CD4-positive, alpha-beta memory T cell (primary cell): ENCODE measurements at places on chromosomes 11 and 22. TPM values are rescaled to one million over a fixed set of nuclear protein-coding genes. Genes with fewer than 3 reads are reported as not detected.

- no peak within 1 kb of the TSS for H3K4me3 ChIP-seq
- peaks cover 21% of the 10 kb centered on the region for H3K27me3 ChIP-seq
- no peak within 1 kb of the TSS for H3K27ac ChIP-seq
- H3K36me3 ChIP-seq: no peaks in the 10 kb centered on the region
Measured at GRCh38 chr11:94767701-94768601, at the start of gene AMOTL1. Gene AMOTL1, plus strand, starts transcription at chr11:94768356. Its CDS starts 156 bp downstream, at chr11:94768512.

- H3K4me3 ChIP-seq: no peak overlapping the region
- no peak for DNase-seq
- H3K27ac ChIP-seq: no peak overlapping the region
Measured at GRCh38 chr11:14449302-14449714, 50.3 kb downstream of the COPB1 start.

GRCh38 chr11:125338886-125339811, 156.9 kb downstream of the FEZ1 start:
- DNase-seq: no peak
- no peaks in the 10 kb centered on the region for H3K36me3 ChIP-seq

GRCh38 chr11:128174465-128175291, 412.7 kb downstream of the ETS1 start:
- no peak overlapping the region for H3K27ac ChIP-seq
- H3K36me3 ChIP-seq: no peaks in the 10 kb centered on the region
- no peak for DNase-seq

GRCh38 chr11:131356206-131356605, 14.2 kb upstream of the NTM start:
- no peaks in the 10 kb centered on the region for H3K36me3 ChIP-seq
- DNase-seq: no peak
- H3K4me3 ChIP-seq: no peak overlapping the region
- no peaks in the 10 kb centered on the region for H3K4me1 ChIP-seq

DNA sequence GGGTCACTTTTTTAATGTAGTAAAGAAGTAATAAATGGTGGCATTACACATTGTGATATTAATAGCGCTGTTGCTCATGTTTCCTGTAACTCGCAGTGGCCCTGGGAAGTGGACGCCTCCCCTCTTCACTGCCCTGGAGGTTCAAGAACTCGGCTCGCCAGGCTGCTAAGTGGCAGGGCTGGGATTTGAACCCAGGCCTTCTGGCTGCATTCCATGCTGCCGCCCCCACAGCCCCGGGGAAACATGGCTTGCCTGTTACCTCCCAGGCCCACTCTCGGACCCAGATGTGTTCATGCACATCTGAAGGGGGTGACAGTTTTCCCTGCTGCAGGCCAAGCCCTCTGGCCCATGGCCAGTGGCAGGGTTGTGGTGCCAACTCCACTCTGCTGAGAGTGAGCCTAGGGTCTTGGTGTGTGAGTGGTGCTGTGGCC, 25.0 kb upstream of the MGAT3 start:
- no peak overlapping the region for H3K4me3 ChIP-seq
- DNase-seq: no peak
- H3K27me3 ChIP-seq: no peaks in the 10 kb centered on the region
- peaks cover 34% of the 10 kb centered on the region for H3K36me3 ChIP-seq
- no peaks in the 10 kb centered on the region for H3K4me1 ChIP-seq

GRCh38 chr22:32281072-32281471, 25.9 kb upstream of the SLC5A4 start:
- DNase-seq: no peak
- no peak overlapping the region for H3K27ac ChIP-seq

DNA sequence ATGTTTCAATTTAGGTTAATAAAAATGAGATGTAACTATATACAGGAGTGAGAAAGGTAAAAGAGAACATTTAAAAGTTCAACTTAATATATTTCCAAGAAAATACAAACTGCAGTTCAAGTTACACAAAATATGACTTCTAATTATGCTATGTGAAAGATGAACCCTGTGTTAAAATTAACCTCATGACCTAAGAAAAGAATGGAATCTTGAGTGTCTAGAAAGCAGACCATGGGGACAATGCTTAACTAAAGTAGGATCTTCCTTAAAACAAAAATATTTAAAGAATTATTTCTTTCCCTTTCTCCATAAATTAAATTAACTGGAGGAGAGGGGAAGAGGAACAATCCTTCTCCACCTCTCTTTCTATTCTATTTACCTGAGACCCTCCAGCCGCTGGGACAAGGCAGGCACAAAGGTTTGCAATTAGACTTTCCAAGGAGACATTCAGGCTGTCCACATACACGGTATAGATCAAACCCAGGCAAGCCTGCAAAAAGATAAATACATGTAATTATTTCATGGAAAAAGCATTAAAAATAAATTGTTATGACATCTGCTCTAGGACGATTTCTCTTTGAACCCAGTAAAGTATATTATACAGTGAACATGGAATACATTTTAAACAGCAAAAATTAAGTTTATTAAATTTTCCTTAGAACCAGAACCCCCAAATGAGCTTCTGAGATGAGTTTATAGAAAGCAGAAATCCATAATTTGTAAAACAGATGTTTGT, 264.5 kb downstream of the SBF2 start:
- H3K27ac ChIP-seq: no peak overlapping the region
- DNase-seq: no peak
- no peaks in the 10 kb centered on the region for H3K4me1 ChIP-seq
- no peaks in the 10 kb centered on the region for H3K27me3 ChIP-seq

GRCh38 chr11:45079943-45080719, 66.3 kb upstream of the PRDM11 start:
- peak; percentile 54 for DNase-seq
- peak overlapping the region; percentile 56 for H3K27ac ChIP-seq
- H3K4me1 ChIP-seq: peaks cover 38% of the 10 kb centered on the region

- no peaks in the 10 kb centered on the region for H3K27me3 ChIP-seq
- H3K4me1 ChIP-seq: no peaks in the 10 kb centered on the region
- no peak overlapping the region for H3K4me3 ChIP-seq
- no peaks in the 10 kb centered on the region for H3K36me3 ChIP-seq
- no peak for DNase-seq
Measured at GRCh38 chr11:116459185-116460045, 313.4 kb downstream of the BUD13 start.

DNA sequence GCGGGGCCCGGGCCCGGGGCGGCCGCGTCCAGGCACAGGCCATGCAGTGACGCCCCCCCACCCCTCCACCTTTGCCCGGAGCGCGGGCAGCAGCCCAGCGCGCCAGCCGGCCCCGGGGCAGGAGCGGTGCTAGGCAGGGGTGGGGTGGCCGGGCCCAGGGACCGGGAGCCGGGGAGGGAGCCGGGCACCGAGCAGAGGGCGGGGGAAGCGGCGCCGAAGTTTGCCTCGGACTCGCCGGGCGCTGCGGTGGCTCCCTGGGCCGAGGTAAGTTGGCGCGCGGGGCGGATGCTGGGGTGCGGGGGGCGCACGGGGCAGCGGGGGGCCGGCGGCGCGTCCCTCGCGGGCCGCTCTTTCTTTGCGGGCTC, 332 bp downstream of the TEAD1 start:
- H3K4me1 ChIP-seq: peaks cover 11% of the 10 kb centered on the region
- peaks cover 14% of the 10 kb centered on the region for H3K27me3 ChIP-seq
- no peak for DNase-seq
- no peak overlapping the region for H3K27ac ChIP-seq
- no peak overlapping the region for H3K4me3 ChIP-seq
- H3K36me3 ChIP-seq: no peaks in the 10 kb centered on the region

DNA sequence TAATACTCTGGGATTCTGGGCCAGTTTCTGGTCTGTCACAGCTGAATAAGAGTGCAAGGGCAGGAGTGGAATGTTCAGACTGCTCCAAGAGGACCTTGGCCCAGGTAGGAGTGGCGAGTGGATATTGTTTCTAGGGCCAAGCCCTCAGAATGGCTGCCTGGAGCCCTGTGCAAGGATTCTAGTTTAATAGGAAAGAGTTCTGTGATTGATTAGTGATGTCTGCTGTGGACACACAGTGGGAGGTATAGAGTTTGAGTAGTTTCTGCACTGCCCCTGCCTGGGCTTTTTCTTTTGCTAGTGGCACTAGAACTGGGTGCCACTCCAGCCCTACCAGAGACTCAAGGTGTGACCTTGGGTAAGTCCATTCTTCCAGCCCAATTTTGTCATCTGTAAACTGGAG, 9.7 kb upstream of the MPPED1 start:
- H3K4me3 ChIP-seq: no peak overlapping the region
- no peaks in the 10 kb centered on the region for H3K36me3 ChIP-seq
- H3K27me3 ChIP-seq: no peaks in the 10 kb centered on the region

DNA sequence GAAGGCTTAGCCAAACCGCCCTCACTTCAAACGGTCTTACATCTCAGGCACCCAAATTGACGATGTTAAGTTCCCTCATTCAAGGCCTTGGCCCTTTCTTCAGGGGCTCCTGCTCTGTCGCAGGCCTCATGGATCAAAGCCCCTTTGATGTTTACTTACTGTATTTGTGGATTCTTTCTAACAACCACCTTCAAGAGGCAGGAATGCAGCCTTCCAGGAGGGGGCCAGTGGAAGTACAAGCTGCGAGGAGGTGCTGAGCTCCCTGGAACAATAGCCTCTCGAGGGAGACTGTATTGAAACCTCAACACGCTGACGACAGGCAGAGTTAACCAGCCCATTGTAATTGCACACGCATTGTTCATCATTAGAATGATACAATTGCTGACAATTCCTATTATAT, 209.1 kb downstream of the ST3GAL4 start:
- H3K36me3 ChIP-seq: no peaks in the 10 kb centered on the region
- no peak for DNase-seq
- H3K4me3 ChIP-seq: no peak overlapping the region
- no peaks in the 10 kb centered on the region for H3K4me1 ChIP-seq
- no peak overlapping the region for H3K27ac ChIP-seq
- H3K27me3 ChIP-seq: no peaks in the 10 kb centered on the region

DNA sequence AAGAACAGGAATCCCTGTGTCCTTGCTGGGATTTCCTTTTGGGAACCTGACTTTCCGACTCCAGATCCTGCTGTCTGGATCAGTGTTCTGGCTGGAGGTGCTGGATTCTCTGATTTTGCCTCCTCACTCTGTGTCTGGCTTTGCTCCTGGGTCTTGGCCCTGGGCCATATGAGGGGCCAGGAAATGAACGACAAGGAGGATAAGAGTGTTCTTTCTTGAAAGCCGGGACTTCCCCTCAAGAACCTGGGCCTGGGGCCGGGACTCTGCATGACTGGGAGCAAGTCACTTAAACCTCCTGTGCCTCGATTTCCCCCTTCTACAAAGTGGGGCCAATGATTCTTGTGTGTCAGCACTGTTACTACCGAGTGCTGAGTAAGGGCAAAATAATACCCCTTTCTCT, 2.9 kb upstream of the MYO7A start:
- peaks cover 14% of the 10 kb centered on the region for H3K4me1 ChIP-seq
- H3K27ac ChIP-seq: no peak overlapping the region
- H3K4me3 ChIP-seq: no peak overlapping the region
- no peak for DNase-seq
- H3K27me3 ChIP-seq: no peaks in the 10 kb centered on the region

DNA sequence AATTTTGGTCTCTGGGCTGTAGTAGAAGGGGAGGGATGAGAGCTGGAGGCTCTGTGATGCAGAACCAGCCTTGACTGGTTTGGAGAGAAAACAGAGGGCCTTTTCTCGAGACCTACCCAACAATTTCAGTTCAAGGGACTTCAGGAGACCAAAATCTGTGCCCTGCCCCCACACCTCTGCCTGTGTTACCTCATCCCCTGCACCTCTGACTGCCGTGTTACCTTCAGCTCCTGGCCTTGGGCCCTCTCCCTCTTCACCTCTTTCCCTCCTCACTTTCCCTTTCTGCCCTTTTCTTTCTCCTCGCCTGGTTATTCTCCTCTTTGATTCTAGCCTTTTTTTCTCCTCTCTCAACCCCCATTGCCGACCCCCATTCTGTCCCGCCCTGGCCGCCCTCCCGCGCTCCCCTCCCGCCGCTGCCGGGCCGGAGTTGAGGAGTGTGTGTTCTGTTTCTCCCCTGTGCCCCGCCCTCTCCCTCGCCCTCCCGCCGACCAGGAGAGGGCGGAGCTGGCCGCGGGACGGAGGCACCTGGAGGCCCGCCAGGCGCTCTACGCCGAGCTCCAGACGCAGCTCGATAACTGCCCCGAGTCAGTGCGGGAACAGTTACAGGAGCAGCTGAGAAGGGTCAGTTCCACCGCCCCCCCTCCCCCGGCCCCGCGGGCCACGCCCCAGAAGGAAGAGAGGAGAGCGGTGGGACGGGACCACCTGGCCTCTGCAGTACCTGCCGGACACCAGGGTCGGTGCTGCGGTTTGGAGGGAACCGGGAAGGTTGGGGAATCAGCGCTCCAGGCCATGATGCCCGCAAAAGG, 27.2 kb downstream of the PHLDB1 start:
- H3K27me3 ChIP-seq: no peaks in the 10 kb centered on the region
- H3K36me3 ChIP-seq: no peaks in the 10 kb centered on the region
- H3K4me1 ChIP-seq: no peaks in the 10 kb centered on the region

DNA sequence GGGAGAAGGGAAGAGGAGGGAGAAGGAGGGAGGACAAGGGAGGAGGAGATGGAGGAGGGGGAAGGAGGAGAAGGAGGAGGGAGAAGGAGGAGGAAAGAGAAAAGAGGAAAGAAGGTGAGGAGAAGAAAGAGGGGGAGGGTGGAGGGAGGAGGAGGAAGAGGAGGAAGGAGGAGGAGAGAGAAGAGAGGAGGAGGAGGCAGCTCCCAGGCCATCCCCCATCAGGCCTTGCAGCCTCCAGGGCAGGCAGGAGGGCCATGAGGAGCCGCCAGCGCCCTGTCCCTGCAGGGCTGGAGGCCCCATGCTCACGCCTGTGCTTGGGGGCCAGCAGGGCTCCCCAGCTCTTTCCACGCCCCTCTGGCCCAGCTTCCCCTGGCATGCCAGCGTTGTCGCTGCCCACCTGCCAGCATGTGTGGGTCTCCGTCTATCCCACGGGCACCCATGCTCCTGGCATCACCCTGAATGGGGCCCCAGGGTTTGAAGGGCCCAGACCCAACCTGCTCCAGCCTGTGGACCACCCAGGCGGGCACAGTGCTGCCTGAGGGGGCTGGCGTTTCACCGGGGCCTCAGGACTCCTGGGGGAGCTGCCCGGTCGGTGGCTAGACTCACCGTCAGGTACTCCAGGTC, 5.2 kb downstream of the TSPAN32 start:
- no peaks in the 10 kb centered on the region for H3K27me3 ChIP-seq
- H3K36me3 ChIP-seq: no peaks in the 10 kb centered on the region
- H3K27ac ChIP-seq: no peak overlapping the region
- H3K4me3 ChIP-seq: no peak overlapping the region
- H3K4me1 ChIP-seq: peaks cover 58% of the 10 kb centered on the region

The CCDC81 gene
- total RNA-seq: 1.5 TPM

The DGKZ gene
- total RNA-seq: 235 TPM

The GPR83 gene
- total RNA-seq: 0.09 TPM

The IGLL1 gene
- not detected for total RNA-seq

The SEPTIN5 gene
- not detected for total RNA-seq

The OR5P2 gene
- not detected for total RNA-seq

The TTLL1 gene
- 6.4 TPM for total RNA-seq

The BTG4 gene
- total RNA-seq: not detected

The CCDC85B gene
- 22.9 TPM for total RNA-seq

The C1QTNF5 gene
- not detected for total RNA-seq

The CDC42EP1 gene
- total RNA-seq: not detected

The NRXN2 gene
- not detected for total RNA-seq

The HTATIP2 gene
- 45.3 TPM for total RNA-seq

The OR51B2 gene
- not detected for total RNA-seq

The PARVG gene
- 194 TPM for total RNA-seq

The DCHS1 gene
- 6.7 TPM for total RNA-seq

The MCHR1 gene
- not detected for total RNA-seq

The IFITM10 gene
- total RNA-seq: 1.8 TPM
